ENCODE measurements at places on chromosomes 13 and 19.

DNA sequence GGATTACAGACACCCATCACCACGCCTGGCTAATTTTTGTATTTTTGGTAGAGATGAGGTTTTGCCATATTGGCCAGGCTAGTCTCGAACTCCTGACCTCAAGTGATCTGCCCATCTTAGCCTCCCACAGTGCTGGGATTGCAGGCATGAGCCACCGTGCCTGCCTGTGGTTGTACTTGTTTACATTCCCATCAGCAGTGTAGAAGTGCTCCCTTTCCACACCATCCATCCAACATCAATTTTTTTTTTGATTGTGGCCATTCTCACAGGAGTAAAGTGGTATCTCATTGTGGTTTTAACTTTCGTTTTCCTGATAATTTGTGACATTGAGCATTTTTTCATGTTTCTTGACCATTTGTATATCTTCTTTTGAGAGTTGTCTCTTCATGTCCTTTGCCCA, 1019.4 kb upstream of the SLC10A2 start:
- DNase-seq: no peak

GRCh38 chr13:97121894-97122293, 100.2 kb upstream of the MBNL2 start:
- no peak for DNase-seq

DNA sequence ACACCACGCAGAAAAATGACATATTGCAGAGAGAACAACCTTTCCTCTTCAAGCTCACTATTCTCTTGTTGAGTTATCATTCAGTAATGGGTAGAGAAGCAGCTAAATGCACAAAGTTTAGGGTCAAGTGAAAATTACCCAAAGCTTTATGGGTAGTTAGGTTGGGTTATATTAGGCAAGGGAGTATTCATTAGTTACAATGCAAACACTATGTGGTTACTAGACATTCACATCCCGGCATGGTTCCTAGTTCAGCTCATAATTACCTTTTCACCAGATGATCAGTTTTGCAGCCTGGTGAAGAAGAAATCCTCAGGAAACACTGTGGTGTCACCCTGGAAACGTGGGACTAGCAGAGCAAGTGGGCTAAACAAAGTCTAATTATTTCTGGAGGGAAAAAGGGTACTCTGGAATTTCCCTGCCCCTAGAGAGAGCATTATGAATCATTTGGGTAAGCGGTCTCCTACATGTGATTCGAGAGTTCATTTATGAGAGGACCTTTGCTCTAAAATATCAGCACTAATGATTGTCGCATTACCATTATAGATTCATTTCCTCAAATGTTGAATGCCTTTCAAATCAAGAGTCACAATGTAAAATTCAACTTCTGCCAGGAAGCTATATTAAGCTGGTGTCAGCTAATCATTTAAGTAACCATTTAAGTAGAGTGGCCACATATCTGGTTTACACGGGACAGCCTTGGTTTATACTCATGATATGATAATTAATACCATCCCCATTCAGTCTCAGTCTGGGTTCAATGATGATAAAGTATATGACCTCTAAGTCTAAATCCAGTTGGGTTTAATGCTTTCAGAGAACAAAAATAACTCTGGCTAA, 1208.0 kb downstream of the DIAPH3 start:
- DNase-seq: no peak

DNA sequence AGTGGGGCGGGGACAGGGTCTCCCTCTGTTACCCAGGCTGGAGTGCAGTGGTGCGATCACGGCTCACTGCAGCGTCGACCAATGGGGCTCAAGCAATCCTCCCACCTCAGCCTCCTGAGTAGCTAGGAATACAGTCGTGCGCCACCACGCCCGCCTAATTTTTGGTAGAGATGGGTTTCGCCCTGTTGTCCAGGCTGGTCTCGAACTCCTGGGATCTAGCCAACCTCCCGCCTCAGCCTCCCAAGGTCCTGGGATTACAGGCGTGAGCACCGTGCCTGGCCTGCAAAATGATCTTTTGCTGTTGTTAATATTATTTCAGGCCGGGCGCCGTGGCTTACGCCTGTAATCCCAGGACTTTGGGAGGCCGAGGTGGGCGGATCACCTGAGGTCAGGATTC, 621 bp upstream of the TGDS start:
- no peak for DNase-seq

GRCh38 chr19:55644842-55645511, 1.5 kb downstream of the ZNF581 start:
- no peak for DNase-seq

GRCh38 chr19:44107751-44108150, 5.4 kb upstream of the ZNF225 start:
- no peak for DNase-seq

DNA sequence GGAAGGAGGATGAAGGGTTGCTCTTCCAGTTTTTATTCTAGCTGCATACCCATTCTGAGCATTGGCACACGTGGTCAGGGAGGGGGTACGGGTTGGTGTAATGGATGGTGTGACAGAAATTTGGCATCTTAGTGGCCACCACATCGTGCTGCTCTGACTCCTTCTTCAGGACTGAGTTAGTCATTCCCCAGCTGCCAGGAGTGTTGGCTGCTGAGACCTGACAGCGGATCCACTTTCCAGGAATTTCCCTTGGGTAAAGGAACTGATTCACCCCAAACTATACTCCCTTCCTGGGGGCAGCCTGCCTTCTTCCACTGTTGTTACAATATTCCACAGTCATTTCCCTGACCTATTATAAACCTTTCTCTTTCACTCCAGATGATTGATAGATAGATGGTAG, 595.5 kb upstream of the KLHL1 start:
- no peak for DNase-seq

Data from T-helper 1 cell (primary cell).